ENCODE measurements at places on chromosomes 4 and X.

GRCh38 chr4:107837776-107838618 lies 13.3 kb downstream of the SGMS2 start:
- no peak for DNase-seq

DNA sequence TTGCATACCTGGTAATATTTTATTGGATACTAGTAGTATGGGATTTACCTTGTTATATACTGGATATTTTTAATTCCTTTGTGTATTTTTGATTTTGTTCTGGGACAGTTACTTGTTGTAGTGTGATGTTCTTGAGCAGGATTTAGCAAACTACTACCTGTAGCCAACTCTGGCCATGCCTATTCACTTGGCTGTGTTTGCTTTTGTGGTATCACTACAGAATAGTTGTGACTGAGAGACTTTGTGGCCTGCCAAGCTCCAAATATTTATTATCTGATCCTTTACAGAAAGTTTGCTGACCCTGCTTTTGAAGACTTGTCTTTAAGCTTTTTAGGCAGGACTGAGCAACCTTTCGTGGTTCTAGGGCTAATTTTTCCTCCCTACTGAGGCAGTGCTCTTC lies 17.8 kb downstream of the ZCCHC4 start:
- DNase-seq, result no peak

GRCh38 chrX:103376118-103376978 lies at the start of gene BEX3:
BEX3 (plus strand) TSS chrX:103376538; CDS start chrX:103377522, 984 bp downstream.
- no peak for DNase-seq

DNA sequence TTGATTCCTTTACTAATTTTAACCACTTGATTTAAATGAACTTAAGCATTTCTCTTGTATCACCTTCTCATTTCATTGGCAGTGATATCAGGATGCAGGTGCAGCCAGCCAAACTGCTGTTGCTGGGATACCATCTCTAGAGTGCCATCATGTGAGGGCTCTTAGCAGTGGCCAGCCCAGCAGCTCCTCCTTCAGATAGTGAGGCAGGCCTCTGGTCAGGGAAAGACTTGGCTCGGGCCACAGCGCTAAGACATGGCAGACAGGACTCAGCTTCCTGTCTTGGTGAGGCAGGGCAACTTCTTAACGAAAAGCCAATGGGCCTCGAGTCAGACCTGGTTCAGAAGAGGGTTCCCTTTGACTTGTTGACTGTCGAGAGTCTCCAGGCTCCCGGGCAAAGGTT lies 50.0 kb downstream of the NOP14 start:
- no peak for DNase-seq

DNA sequence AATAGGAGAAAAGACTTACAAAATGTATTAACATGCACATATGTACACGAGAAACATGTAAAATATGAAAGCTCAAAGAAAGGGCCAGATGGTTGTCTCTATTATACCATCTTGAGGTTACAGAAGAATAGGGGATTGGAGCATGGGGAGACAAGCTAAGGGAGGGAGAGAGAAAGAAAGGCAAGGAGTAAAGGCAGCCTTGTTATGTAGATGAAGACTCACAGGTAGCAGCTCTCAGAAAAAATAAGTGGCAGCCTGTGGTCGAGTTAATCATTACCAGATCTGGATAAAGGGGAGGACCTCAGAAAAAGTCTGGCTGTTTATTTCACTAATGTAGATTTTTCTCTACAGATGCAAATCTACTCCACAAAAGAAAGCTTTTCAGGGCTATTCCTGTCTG lies 26.6 kb upstream of the PPP1R2C start:
- DNase-seq, result no peak

- DNase-seq, result no peak
These were observed 22.9 kb upstream of the STPG2 start for GRCh38 chr4:98166025-98166730.

GRCh38 chr4:173652283-173652931 lies 122.4 kb upstream of the HAND2 start:
- DNase-seq, result no peak

DNA sequence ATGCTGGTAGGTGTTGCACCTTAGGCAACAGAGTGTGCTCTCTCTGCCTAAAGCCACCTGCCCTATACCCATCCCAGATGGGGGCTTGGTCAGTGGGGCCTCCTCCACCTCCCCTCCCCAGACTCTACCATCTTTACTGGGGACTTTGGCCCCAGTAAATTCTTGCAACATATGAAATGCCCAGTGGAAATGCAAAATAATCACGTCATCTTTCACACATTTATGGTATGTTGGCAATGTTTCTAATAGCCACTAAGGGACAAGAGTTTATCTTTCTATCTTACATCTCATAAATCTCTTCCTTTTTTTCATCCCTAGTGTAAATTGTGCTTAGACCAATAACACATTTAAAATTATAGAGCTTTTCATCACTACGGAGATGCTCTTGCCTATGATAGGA lies 103.0 kb upstream of the MAML3 start:
- no peak for DNase-seq

DNA sequence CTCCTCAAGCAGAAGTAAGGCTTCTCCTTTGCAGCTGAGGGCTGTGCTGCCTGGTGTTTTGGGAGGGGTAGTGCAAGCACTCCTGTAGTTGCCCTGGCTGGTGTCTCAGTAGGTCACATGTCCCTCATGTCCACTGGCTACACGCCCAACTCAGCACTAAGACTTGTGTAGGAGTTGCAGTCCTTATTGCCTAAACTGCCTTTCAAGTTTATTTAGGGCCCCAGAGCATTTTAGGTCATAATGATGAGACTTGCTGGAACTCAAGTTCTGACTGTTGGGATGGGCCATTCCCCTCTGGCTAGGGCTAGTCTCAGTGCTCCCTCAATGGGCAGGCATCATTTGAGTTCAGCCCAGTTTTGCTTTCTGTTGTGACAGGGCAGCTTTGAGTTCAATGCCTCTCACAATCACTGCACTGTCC lies 44.1 kb downstream of the PPM1K start:
- DNase-seq, result no peak

DNA sequence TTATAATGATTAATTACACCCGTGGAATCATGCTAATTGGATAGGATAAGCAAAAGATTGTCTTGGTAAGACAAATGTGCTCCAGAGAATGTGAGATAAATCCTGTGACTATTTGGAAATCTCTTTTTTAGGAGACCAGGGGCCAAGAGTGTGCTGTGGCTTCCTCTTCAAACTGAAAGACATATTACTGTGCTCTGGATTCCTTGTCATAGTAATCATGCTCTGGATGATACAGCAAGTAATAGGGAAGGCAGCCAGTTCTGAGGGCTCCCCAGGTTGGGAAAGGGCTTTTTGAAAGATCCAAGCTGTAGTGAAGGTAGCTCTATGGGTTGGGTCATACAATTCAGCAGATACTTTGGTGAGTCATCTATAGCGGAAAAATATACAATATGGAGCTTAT lies 600.5 kb downstream of the PCDH18 start:
- DNase-seq, result no peak

GRCh38 chrX:78119521-78120227 lies 15.6 kb downstream of the PGK1 start:
- DNase-seq, result no peak

DNA sequence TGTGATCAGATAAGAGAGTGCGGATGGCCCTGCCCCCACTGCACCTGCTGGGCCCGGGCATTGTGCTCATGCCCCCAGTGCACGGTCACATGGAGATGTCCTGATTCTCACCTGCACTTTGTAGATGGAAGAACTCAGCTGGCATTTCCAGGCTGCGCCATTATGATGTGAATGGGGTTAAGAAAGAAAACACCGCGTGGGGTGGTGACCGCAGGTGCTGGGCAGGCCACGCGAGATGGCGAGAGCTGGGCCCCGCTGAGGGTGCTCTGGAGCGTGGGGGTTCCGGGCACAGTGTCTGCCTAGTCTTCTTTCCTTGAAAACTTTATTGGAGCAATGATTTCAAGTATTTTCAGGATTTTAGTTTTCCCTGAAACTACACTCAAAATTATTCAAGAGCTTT lies 17.8 kb upstream of the HGFAC start:
- no peak for DNase-seq
